Psoas muscle (tissue), 8 donors: ENCODE measurements at places on chromosomes 5 and 9. TPM values are rescaled to one million over a fixed set of nuclear protein-coding genes. Genes with fewer than 3 reads are reported as not detected.

The FSTL4 gene
- 0.27 TPM for total RNA-seq

The COL23A1 gene
- total RNA-seq = 1.2 TPM

The C9orf50 gene
- total RNA-seq = not detected

The SPAG8 gene
- 0.95 TPM for total RNA-seq

The DEPDC1B gene
- total RNA-seq = not detected

The ORM2 gene
- total RNA-seq = not detected

The FBLL1 gene
- total RNA-seq = 0.20 TPM

The SLC6A7 gene
- not detected for total RNA-seq

The GKAP1 gene
- total RNA-seq = 37.9 TPM
